Forelimb muscle (tissue), 1 donor: ENCODE measurements at places on chromosomes 3 and 15. TPM values are rescaled to one million over a fixed set of nuclear protein-coding genes. Genes with fewer than 3 reads are reported as not detected.

Gene ARPP21
- 219 TPM for polyA plus RNA-seq

Gene CCDC9B
- 17.0 TPM for polyA plus RNA-seq

DNA sequence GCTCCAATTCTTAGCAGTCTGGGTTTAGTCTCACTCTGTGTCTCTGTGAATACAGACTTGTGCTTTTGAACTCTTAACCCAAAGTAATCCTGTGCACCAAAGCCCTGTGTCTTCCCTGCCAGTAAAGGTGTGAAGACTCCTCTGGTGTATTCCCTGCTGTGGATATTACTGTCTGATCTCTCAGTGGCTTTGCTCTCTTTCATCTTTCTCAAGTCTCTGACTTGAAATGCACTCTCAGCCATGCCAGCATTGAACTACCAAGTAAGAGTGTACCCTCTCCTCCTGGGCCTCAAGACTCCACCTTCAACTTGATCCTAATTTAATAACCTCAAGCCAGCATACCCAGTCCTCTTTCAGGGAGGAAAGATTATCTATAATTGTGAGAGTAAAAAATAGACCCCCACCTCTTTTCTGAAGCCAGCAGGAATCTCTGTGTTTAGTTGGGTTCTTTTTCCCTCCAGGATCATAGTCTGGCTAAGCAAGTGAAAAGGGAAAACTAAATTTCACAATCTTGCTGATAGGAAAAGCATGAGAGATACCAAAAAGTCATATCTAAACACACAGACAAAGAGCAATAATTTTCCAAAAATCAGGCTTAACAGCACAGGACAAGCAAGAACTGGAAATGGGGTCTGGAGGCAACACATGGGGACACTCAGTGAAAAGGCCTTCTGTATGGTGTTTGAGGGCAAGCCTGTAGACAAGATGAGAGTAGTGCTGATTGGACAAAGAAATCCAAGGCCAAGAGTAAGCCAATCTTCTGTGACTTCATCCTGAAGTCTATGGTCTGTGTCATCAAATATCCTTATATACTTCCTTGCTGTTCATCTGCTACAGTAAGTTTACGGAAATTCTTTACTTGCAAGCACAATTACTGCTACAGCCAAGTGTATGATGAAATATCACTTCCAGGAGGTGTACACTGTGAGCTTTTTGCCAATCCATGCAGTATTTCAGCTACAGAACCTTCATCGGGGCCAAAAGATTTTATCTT lies 296.1 kb upstream of the TGFBR2 start:
- DNase-seq: no peak

- DNase-seq: no peak
Observed at GRCh38 chr3:56976651-56977560, 83.6 kb upstream of the SPATA12 start.

DNA sequence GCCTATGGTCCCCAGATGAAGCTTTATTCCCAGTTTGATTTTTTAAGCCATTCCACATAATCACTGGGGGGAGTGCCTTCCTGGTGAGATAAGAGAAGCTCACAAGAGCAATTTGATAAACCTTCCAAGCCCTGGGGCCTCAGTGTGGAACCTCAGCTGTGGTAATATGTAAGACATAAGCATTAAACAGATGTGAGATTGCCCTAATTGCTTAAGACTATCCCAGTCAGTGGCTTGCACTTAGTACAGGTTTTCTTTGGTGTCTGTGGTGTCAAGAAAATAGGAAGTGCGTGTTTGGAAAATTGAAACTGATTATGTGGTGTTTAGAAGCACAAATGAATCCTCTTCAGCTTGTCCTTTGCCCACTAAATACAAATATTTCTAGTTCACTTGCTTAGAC lies 54.3 kb downstream of the LRRN1 start:
- DNase-seq: no peak

GRCh38 chr3:127833281-127834032 lies 11.1 kb upstream of the MGLL start:
- no peak for DNase-seq

DNA sequence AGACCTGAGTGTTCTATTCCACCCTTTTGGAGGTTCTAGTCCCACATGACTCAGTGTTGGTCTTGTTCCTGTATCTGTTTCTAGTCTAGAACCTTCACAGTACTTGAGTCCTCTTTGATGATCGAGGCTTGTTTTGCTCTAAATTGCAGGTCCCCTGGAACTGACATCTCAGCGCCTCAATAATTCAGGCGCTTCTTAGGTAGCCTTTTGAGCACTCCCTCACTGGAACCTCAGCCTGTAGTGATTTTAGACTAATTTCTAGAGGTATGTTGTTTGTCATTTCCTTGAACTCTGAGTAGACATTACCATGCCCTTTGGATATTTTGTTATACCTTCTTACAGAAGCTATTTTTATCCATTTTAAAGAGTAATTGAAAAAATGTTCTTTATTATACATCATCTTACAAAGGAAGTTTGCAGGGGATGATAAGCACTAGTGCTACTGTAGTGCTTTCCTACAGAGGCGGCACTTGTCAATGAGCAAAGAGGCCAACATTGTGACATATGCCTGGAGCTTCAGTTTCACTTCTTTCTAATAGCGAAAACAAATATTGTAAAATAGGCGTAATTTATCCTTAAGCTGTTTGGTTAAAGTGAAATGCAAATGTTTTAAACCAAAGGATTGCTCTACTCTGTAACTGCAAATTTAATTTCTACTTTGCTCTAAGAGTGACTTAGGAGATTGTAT lies 75.7 kb downstream of the EFL1 start:
- no peak for DNase-seq

GRCh38 chr15:98653686-98654085 lies 5.3 kb downstream of the IGF1R start:
- no peak for DNase-seq

Gene CLDN18
- polyA plus RNA-seq: 0.39 TPM

- DNase-seq: no peak
Observed at GRCh38 chr3:198017090-198017489, 57.1 kb downstream of the LMLN start.

DNA sequence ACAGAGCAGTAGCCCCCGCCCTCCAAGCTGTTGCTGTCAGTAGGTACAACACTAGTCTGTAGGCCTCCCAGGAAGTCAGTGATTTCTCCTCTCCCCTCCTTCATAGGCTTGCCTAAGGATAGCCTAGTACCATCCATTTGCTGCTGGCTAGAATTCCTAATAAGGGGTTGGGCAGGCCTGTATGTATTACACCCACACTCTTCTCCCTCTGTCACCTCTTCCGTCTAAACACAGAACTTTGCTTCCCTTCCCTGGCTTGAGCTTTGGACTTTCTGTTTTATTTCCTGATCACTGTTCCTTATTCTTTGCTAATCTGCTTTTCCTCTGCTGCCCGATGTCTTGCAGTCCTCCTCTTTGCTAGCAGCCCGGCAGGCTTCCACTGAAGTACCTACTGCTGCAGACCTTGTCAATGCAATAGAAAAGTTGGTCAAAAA lies 93.4 kb upstream of the UMPS start:
- no peak for DNase-seq

Gene RARRES1
- 2.6 TPM for polyA plus RNA-seq

Gene SLC51B
- polyA plus RNA-seq: 1.3 TPM

DNA sequence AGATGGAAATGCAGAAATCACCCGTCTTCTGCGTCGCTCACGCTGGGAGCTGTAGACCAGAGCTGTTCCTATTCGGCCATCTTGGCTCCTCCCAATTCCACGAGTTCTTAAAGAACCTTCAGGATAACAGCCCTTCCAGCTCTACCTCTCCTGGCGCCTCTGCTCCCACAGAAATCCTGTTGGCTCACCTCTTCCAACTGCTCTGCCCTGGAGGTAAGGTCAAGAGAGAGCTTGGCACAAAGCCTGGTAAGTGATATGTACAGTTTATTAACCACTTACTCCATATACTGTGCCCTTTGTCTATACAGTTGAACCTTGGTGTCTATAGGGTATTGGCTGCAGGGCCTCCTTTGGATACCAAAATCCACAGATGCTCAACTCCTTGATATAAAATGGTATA lies 17.8 kb upstream of the FGF12 start:
- DNase-seq: no peak

Gene MRPS11
- polyA plus RNA-seq: 42.7 TPM

Gene FES
- 12.6 TPM for polyA plus RNA-seq

Gene ANKRD63
- 0.32 TPM for polyA plus RNA-seq
